AG09309 (cell line): ENCODE measurements at places on chromosomes 11 and 22.

- no peak for DNase-seq
These were observed 34.8 kb upstream of the DDI1 start for GRCh38 chr11:104001561-104002056.

DNA sequence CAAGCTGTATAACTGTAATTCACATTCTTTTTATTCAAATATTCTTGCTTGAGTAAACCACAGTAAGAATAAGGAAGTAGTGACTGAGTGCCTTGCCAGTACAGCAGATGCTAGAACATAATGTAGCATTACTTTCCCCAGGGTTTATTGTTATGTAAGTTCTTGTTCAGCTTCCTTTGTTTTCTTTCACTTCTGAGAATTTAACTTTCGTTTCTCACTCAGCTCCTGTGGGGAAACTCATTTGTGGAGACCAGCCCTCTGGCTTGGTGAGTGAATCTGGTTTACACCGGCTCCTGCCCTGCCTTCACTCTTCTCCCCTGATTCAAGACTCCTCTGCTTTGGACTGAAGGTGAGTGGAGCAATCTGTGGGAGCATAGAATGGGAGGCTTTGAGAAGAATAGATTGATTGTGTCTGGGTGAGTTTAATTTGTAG lies at the start of gene TRIM22:
TSS of gene TRIM22 (plus strand) at position 240 of the 433 bp plus-strand sequence. CDS start 6,443 bp downstream, outside the sequence.
- peak; percentile 63 for DNase-seq

GRCh38 chr11:19499026-19499669 lies 213.5 kb upstream of the NAV2 start:
- DNase-seq = no peak

DNA sequence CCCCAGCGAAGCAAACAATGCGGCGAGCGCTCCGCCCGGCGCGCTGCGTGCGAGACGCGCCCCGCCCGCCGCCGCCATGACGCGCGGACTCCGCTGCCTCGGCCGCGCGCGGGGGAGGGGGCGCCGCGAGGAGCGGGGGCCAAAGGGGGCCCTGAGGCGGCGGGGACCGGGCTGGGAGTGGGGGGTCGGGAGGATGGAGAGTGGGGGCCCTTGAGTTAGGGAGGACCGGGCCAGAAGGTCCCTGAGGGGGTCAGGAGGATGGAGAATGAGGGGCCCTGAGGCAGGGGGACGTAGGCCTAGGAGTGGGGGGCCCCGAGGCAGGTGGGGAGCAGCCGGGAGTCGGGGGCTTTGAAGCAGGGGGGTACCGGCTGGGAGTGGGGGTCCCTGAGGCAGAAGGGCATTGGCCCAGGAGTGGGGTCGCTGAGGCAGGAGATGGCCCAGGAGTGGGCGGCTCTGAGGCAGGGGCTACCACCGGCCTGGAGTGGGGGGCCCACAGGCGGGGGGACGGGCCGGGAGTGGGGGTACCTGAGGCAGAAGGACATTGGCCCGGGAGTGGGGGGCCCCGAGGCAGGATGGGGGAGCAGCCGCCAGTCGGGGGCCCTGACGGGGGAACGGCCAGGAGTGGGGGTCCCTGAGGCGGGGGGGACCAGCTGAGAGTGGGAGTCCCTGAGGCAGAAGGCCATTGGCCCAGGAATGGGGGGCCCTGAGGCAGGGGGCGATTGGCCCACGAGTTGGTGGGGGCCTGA lies at the start of gene BRD1:
TSS of gene BRD1 (minus strand) at position 21 of the 746 bp plus-strand sequence. CDS start 3,556 bp downstream, outside the sequence.
- DNase-seq = no peak

DNA sequence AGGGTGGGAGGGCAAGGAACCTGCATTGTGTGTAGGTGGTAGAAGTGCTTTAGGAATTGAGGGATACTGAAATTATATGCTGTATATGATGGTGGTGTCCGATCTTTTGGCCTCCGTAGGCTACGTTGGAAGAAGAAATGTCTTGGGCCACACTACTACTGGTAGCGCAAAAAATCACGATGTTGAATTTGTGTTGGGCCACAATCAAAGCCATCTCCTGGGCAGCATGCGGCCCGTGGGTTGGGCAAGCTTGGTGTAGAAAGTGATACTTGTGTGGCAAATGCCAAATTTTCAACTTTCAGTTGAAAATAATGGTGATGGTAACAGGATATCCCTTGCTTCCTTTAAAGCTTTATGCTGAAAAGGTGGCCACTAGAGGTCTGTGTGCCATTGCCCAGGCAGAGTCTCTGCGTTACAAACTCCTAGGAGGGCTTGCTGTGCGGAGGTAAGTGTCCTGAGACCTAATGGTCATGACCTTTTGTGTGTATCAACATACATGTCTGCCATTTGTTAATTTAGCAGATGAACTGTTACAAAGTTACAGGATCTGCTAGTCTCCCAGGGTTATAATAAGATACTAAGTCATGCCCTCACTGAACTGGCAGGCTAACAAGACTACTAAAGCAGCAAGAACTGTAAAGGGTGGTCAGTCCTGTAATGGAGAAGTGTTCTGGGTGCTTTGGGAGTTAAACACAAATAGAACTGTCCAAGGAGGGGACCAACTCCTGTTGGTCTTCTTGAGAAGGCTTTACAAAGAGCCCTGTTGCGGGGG lies 2.9 kb downstream of the RPS3 start:
- DNase-seq = no peak

DNA sequence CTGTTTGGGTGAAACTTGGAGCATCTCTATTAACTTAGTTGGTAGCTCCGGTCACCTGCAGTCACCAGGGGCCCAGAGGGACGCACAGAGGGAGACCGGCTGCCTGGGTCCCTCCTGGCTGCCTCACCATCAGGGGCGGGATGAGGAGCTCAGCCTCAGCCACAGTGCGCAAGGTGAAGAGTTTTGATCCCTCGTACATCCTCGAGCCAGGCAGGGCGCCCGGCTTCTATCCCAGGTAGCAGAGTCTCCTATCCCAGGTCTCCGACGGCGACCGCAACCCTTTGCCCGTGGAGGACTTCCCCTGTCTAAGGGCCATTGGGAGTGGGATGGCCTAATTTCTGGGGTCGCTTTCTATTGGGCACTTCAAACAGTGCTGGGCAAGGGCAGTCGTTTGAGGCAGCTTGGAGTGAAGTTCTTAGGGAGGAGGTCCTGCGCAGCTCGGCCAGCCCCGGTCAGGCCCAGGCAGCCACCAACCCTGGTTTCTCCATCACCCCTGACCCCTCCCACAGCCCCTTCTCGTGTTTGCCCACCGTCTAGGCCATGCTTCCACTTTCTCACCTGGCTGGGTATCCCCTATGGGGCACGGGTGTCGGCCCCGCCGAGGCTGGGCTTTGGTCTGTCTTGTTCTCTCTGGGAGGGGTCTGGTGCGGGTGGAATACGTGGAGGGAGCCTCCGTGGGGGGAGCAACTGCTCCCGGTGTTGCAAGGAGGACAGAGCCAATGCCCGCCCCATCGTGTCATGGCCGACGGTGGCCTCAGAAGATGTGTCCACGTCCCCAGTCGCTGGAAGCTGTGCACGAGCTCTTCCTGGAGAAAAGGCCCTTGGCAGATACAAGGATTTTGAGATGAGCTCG lies 3.6 kb upstream of the MRGPRG start:
- DNase-seq = no peak

- no peak for DNase-seq
These were observed 39.2 kb downstream of the KDM2A start for GRCh38 chr11:67158221-67158620.

GRCh38 chr22:38180841-38181452 lies 683 bp downstream of the PLA2G6 start:
- no peak for DNase-seq

DNA sequence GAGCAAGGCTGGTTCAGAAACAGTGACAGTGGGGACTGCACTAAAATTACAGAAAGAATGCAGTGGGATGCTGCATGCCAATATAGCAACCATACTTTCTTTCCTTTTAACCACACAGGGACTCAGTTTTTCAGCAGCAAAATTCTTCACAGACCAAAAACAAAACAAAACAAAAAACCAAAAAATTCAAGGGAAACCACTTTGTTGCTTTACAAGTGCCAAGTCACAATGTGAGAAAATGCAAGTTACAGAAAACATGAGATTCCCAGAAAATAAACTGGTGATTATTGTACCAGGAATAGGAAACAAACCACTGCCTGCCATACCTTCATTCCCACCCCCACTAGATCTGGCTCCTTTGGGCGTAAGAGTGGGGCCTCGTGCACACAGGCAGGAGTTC lies 52.6 kb downstream of the TENM4 start:
- DNase-seq = no peak

- DNase-seq = peak; percentile 32
These were observed 35.0 kb downstream of the ZC3H12C start for GRCh38 chr11:110128161-110128560.

DNA sequence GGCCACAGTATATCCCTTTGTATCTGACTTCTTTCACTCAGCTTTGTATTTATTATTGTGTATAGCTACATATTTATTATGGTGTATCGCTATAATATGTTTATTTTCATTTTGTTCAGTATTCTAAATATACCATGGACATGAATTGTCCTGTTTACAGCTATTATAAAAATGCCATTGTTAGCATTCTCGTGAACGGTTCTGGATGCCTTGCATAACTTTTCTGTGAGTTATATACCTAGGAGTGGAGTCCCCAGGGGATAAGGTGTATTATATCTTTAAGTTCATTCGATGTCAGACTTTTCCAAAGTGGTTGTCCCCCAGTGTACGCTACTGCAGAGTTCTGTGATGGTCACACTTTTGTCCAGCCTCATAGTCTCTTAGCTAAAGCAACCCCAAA lies 301.7 kb downstream of the TMEM135 start:
- no peak for DNase-seq

- no peak for DNase-seq
These were observed 38.3 kb upstream of the CXCR5 start for GRCh38 chr11:118845369-118845768.

DNA sequence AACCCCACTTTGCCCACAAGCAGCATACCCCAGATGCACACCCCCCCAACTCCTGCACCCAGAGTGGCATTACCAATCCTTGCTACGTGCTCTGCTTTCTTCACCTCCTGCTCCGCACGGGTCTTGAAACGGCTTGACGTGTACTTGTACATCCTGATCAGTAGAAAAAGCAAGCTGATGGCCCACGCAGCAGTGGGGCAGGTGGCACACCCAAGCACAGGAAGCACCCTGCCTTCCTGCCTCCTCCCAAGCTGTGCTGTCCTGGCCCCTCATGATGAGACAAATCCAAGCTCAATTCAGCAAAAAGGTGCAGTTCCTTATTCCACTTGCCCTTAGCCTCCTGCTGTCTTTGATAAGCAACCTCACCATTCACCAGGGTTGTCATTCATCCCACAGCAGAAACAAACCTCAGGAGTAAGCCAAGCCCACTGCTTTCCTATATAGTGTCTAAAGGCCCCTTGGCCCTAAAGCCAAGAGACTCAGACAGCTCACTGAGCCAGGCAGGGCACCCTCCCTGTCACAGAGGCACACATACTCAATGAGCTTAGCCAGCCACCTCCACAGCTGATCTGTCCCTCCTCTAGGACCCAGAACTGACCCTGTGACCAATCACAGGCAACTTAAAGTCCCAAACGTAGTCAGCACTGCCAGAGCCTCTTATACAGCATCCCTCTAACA lies 27.8 kb downstream of the MORC2 start:
- DNase-seq = no peak

GRCh38 chr11:66363805-66364535 lies 7.6 kb downstream of the SLC29A2 start:
- DNase-seq = no peak

DNA sequence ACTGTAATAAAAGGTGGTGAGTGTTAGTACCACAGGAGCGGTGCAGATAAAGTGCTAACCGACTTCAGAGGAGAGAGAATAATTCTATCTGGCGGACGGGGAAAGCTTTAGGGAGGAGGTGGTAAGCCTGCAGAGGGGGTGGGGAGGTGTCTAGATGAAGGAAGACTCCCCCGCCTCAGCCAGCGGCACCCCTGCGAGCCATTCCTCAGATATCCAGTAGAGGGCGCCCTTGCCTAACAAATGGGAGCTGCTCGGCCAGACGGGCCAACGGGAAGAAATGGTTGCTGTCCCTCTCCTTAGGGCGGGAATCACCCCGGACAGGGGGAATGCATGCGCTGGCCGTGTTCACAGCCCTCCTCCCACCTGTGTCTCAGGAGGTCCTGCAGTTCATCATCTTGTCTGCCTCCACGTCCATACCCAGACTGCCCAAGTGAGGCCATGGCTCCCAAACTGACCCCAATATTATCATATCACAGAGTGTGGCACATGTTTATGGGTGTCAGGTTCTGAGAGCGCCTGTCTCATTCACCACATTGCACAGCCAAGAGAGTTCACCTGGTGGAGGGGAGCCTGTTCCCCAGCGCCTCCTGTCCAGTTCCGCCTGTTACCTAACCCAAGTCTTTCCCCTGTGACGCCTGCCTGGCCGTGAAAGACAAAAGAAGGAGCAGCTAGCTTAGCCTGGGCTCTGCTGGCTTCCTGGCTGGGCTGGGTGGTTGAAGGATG lies 85.5 kb downstream of the ST3GAL4 start:
- DNase-seq = no peak

DNA sequence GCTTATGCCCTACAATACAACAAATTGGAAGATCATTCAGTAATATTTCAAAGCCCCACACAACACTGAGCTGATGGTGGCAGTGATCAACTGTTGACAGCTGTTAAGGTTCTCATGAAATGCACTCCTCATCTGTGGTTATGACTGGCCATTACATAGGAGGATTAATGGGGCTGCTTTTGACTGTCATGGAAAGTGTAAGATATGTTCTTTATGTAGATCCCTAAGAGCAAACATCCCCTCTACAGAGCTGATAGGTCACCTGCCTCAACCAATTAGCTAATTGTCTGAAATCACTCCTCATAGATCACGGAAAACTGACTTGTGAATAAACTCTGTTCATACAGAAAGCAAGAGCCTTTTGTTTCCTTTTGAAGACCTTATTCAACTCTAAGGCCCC lies 78.1 kb downstream of the GAB2 start:
- DNase-seq = no peak

GRCh38 chr11:9726321-9727022 lies 62.6 kb downstream of the SWAP70 start:
- peak; percentile 10 for DNase-seq

GRCh38 chr11:62151737-62152102 lies 27.9 kb downstream of the INCENP start:
- DNase-seq = no peak

- DNase-seq = no peak
These were observed 80.3 kb upstream of the AKIP1 start for GRCh38 chr11:8830641-8831040.

- DNase-seq = no peak
These were observed 19.0 kb downstream of the MPPED2 start for GRCh38 chr11:30567120-30567519.
